ENCODE measurements at places on chromosomes 4 and X.

DNA sequence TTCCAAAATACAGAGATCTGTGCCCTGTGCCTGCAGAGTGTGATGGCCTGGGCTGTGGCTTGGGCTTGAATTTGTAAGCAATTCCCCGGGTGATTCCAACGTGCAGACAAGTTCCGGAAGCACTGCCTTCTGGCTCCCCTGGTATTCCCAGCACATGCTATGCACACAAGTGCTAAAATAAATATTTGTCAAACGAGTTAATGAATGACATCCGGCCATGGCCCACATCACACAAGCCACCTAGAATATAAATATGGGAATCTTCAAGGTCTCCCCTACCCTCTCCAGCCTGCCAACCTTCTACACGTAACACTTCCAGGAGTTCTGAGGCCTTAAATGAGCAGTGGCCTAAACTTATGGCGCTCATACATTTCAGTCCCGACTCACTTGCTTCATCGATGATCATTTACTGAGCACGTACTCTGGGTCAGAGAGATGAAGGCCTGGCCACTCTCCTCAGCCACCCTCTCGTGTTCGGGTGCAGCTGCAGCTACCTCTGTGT lies 21.3 kb downstream of the DCTD start:
- DNase-seq = no peak

DNA sequence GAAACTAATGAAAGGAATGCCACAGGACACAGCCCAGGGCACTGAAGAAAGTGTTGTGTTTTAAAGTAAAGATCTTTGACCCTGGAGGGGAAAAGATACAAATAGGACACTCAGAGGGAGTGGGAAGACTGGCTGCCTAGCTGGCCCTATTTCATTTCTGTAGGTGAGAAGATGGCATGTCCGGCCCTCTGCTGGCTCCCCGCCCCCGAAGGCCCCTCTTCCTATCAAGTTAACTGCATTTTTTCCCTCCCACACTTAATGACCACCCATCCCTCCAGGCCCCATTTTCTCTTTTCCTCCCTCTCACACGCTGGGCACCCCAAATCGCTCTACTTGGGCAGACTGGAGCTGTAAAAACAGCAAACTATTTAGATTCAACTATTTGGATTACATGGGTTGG lies 5.5 kb upstream of the TRIM75 start:
- DNase-seq = no peak

GRCh38 chr4:146545102-146545501 lies 23.4 kb upstream of the SLC10A7 start:
- no peak for DNase-seq

DNA sequence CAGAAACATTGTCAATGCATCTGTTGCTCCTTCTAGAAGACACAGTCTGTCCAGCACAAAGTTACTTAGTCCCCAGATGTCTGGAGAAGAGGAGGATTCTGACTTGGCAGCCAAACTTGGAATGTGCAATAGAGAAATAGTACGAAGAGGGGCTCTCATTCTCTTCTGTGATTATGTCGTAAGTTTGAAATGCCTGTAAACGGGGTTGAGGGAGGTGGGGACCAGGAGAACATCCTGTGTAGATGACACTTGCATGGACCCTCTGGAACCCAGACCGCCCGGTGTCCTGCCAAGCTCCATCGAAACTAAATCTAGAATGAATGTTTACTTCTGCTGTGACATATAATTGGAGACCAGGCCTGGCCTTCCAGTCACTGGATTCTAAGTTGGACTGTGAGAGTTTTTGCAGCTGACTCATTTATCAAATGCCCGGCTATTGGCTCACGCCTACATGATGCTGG lies 45.0 kb upstream of the MSANTD1 start:
- no peak for DNase-seq

DNA sequence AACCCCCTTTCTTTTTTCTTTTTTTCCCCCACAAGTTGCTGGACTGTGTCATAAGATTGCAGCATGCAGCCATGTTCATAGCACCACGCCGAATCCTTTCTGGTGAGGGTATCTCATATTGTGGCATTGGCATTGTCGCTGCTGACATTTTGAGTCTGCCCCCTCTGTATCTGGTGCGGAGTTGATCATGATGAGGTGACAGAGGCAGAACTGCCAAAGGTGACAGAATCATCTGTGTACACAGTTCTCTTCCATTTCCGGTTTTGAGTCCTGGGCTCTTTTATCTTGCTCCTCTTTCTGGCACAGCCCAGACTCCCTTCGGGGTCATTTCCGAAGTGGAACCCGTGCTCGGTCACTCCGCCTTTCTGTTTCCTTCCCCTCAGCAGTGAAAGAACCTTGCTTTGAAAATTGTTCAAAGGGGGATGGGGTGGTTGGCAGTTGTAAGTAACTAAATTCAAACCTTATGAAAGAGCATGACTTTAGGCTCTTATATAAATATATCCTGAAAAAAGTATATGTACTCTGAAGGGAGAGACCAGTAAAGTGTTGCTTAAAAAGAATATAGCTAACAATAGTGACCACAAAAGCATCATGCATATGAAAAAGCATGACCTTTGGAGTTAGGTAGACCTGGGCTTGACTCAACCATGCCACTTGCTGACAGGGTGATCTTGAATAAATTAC lies 55.0 kb upstream of the BMP2K start:
- no peak for DNase-seq

DNA sequence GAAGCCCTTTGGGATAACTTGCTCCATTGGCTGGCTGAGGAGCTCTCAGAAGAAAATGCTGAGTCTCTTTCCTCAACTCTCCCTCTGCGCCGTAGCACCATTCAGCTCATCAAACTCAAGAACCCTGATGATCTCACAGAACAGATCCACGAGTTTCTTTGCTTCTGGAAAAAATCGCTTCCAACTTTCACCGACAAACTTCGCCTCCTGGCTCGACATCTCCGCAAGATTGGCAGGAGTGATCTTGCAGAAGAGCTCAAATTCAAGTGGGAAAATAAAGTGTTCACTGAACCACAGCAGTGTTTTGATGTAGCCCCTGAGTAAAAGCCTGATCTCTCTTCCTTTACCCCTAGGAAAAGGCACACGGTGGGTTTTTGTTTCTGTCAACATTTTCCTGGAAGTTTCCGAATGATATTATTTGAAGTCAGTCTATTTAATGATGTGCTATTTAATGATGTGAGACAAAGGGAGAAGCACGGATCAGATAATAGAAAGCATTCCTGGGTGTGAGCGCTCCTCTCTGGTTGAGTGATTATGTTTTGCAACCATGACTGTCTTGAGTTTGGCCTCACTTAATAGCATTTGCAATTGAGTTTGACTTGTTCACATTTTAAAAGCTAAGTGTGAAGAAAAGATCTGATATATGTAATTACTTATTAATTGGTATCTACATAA lies 62.2 kb downstream of the DTHD1 start:
- no peak for DNase-seq

DNA sequence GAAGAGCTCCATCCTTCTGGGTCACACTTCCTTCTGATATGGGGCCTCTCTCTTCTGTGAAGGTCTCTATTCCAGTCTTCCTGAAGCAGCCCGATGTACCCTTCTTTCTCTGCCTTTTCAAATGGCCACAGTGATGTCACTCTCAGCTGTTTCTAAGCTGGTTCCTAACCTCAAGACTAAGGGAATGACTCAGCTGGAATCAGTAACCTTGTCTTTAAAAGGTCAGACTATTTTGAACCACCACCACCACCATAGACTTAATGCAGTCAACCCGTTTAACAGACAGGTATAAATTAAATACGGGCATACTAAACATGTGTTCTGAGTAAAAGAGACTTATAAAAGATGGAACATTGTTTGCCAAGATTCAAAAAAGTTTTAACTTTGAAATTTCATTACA lies 121.0 kb downstream of the PPA2 start:
- no peak for DNase-seq

DNA sequence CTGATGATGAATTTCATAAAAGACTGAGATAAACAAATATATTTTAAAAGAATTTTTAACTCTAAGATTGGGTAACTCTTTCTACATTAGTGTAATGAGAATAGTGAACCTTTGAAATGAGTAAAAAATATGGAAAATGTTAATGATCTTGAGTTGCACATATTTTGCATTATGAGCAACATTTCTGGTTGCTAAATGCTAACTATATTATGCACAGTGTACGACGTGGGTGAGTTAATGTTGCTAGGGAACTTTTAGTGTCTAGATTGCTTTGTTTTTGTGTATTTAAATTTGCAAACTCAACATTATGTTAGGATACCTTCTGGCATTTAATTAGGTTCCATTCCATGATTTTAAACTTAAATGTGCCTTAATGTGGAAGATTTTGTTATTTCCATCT lies 612.9 kb upstream of the GALNT7 start:
- no peak for DNase-seq

- DNase-seq = no peak
These were observed 462.4 kb downstream of the TLL1 start for GRCh38 chr4:166335256-166335938.
